ENCODE measurements at places on chromosomes 7 and 10.

- DNase-seq = no peak
These were observed 90.1 kb upstream of the DNAAF5 start for GRCh38 chr7:636396-636795.

DNA sequence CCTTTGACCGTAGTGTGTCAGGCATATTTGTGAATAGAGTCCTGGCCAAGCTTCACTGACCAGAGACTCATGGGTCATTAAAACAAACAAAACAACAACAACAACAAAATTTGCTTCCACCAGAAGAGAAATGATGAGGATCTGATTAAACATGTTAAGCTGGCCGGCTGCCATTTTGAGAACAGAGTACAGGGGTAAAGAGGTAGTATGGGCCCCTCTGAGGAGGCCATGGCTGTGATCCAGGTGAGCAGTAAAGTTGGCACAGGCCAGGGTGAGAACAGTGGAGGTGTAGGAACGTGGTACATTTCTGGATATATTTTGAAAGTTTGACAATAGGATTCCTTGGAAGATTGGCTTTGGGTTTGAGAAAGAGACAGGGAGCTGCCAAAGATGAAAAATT lies 252.5 kb downstream of the TWIST1 start:
- no peak for DNase-seq

DNA sequence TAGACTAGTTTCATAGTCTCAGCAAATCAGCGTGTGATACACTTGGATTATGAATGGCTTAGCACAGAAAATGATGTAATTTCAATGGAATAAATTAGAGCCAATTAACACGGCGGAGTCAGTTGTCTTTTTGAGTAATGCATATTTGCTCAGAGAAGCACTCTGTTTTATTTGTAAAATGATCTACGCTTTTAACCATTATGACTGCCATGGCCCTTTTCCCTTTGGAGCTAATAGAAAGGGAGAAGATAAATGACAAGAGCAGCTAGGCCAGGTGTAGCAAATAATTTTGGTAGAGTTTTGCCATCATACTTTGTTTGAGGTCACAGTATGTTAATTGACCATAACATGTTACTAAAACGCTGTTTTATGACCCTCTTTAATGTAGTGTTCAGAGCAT lies 86.8 kb downstream of the GPR158 start:
- no peak for DNase-seq

- DNase-seq = no peak
These were observed 49.5 kb upstream of the ADAM12 start for GRCh38 chr10:126437635-126438406.

GRCh38 chr10:130899856-130900255 lies 411.7 kb downstream of the TCERG1L start:
- DNase-seq = no peak

DNA sequence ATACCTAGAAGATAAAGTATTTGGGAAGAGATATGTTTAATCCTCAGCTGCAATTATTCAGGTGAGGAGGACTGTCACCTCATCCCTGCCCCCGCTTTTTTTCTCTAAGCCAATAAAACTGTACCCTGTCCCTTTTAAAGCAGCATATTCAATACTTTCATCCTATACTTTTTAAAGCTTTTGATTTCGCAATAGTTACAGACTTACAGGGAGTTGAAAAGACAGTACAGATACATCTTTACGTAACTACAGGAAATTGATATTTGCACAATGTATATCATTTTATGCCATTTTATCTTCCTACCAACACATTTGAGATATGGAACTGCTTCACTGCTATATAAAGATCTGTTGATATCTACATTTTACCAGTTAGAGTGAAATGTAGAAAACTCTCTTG lies 47.6 kb downstream of the STK17A start:
- DNase-seq = no peak

- no peak for DNase-seq
These were observed 52.6 kb downstream of the INPP5A start for GRCh38 chr10:132590094-132590751.

GRCh38 chr7:145737617-145738016 lies 379.0 kb upstream of the CNTNAP2 start:
- no peak for DNase-seq

DNA sequence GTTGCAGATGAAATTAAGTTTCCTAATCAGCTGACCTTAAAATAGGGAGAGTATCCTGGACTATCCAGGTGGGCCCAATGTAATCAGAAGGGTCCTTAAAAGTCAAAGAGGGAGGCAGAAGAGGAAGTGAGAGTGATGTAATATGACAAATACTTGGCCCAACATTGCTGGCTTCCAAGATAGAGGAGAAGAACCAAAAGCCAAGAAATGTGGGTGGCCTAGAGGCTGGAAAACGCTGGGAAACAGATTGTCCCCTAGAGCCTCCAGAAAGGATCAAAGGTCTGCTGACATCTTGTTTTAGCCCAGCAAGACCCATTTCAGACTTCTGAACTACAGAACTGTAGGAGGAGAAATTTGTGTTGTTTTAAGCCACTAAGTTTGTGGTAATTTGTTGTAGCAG lies 79.7 kb upstream of the NOBOX start:
- DNase-seq = no peak

DNA sequence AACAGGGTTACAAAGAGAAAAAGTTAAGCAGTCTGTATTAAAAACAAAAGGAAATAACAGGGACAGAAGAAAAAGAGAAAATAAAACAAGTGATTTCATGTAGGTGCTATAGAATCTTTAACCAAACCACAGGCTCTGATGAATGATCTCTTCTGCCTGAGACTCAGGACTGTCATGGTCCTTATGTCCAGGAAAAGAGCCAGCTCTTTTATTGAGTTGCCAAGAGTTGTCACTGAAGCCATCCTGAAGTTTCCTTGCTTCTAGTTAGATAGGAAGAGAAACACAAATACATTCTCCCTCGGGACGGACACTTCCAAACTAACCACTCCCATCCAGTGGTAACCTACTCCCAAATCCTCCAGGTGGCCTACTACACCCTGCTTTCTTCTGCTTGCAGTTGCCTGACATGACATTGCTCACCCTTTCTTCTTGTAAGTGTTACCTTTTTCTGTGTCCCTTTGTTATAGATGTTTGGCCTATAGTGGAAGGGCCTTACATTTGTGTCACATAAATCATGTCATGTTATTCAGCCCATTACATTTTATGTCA lies 346.7 kb downstream of the NRG3 start:
- no peak for DNase-seq

DNA sequence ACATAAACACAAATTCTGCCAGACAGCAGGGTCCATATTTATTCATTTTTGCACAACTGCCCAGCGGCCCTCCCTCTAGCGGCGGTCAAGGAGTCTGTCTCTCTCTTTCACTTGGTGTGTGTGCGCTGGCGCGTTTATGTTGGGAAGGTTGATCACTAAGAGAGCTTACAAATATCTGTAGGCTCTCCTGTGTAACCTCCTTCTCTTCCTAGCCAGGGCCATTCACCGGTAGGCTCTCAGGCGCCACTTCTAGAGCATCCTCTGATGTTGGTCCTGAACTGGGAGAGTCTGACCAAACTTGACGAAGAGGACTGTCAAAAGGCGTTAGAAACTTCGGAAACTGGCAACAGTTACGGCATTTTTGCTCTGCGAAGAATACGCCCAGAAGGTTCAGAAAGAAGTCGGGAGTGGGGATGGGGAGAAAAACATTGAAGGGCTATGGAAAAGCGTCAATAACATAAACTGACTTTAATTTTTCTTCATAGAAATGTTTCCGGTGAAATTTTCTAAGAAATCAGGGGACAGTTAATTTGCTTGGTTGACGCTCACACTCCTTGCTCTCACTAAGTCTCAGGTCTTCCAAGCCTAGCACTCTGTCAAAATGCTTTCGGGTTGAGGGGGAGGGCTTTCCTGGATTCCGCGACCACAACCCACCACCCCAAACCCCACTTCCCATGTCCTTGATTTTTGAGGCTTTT lies 731.1 kb downstream of the ZWINT start:
- DNase-seq = no peak

- DNase-seq = no peak
These were observed 4.7 kb downstream of the ZNF775 start for GRCh38 chr7:150383710-150384397.

- no peak for DNase-seq
These were observed 7.6 kb downstream of the CYP26A1 start for GRCh38 chr10:93081318-93081717.

- DNase-seq = no peak
These were observed 2.4 kb upstream of the REEP3 start for GRCh38 chr10:63518690-63519288.

GRCh38 chr10:43958071-43958432 lies 309.4 kb upstream of the ZNF32 start:
- DNase-seq = no peak

- no peak for DNase-seq
These were observed 303.6 kb downstream of the DGKB start for GRCh38 chr7:14598978-14599377.

- no peak for DNase-seq
These were observed 526 bp downstream of the CH25H start for GRCh38 chr10:89206402-89207180.

DNA sequence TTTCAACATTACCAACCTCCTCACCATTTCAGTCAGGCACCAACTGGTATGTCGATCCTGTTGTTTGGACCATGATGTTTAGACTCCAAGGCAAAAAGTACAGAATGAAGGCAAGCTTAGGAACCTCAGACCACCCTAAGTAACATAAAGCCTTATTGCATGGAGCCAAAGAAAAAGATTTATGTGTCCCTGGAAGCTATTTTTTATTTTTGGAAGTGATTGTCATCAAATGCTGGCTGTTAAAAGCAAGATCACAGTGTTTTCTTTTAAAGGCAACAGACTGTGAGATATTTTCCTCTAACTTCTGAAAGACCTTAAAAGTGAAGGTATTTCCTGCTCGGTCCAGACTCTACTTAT lies 8.2 kb downstream of the ASB15 start:
- DNase-seq = no peak

GRCh38 chr7:151867912-151868311 lies 9.0 kb downstream of the PRKAG2 start:
- DNase-seq = no peak

DNA sequence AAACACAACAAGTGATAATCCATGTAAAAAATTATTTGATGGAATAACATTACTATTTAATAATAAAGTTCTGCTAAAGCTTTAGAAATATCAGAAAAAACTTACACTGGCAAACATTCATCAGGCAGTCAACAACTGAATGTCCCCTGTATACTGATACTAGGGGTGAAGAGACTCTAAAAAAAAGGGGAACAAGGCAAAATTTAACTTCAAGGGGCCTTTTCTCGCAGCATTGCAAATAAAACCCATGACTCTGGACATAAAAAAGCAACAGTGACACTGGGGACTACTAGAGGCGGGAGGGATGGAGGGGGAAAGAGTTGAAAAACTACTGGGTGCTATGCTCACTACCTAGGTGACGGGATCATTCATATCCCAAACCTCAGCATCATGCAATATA lies 5.8 kb upstream of the IFRD1 start:
- no peak for DNase-seq

GRCh38 chr7:27689591-27690164 lies 27.0 kb upstream of the HIBADH start:
- no peak for DNase-seq

- no peak for DNase-seq
These were observed 31.6 kb downstream of the HOXA1 start for GRCh38 chr7:27064159-27064558.

DNA sequence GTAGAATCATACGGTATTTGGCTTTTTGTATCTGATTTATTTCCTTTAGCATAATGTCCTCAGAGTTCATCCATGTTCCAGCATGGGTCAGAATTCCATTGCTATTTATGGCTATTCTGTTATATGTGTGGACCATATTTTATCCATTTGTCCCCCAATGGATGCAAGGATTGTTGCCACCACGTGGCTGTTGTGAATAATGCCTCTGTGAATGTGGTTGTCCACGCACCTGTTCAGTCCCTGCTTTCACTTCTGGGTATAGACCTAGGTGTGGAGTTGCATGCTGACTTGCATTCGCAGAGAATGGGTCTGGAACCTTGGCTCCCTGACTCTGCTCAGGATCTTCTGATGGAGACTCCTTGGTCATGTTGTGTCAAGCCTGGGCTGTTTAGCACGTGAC lies 199.9 kb downstream of the CAMK1D start:
- DNase-seq = no peak

DNA sequence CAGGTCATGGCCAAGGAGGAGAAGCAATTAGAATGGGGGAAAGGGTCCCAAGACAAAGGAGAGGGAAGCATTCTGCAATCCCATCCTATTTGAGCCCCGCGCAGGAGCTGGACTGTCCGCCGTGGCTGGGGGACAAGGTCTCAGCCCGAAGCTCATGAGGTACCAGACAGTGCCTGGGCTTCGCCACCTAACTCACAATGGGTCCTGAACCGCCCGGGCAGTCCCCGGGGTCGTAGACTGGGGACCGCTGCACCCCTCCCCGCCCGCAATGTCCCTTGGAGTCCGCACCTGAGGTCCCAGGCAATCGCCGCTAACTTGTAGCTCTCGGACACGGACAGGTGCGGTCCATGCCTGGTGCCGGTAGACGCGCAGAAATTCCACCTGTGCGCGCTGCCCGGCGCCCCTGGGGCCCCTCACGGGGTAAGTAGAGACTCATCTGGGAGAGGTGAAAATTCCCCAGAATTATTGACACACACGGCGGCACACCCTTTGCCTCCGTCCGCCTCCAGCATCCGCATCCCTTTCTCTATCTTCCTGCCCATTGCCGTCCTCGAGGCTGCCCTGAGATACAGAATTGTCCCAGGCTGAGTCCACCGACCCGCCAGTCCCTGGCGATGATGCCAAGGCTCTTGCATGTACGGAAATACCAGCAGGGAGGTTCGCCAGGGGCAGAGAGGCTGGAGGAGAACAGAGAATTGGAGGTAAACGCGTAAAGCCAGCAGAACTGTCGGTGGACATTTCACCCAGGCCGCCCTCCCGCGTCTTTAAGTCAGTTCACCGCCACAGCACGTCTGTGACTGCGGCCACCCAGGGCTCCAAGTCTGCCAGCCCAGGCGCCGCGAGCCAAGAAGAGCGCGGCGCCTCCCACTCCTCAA lies 1.8 kb downstream of the CHRM2 start:
- DNase-seq = no peak

- DNase-seq = no peak
These were observed 86.2 kb downstream of the ITIH5 start for GRCh38 chr10:7580520-7580919.

GRCh38 chr7:130893441-130893894 lies 159.5 kb upstream of the KLF14 start:
- no peak for DNase-seq

GRCh38 chr10:78900715-78901430 lies 167.9 kb upstream of the ZMIZ1 start:
- DNase-seq = no peak

DNA sequence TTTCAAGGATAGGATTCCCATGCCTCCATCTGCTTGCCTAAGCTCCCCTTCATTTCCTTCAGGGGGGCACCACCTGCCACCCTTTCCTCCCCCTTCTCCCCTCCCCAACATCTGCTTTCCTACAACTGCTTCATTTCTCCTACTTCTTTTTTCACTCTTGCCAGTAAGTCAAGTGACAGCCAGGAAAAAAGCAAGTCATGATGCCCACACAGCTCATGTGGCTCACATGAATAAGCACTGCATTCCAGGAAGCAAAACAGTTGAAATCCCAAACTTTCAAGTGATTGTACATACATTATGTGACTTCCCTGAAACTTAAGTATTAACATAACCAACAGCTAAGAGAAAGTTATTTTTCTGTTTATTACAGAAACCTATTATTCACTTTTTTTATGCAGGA lies 78.6 kb downstream of the TNS3 start:
- no peak for DNase-seq

Measured in HFF-Myc (cell line).